ENCODE measurements at places on chromosomes 3 and 15. TPM values are rescaled to one million over a fixed set of nuclear protein-coding genes. Genes with fewer than 3 reads are reported as not detected.

The PRTG gene
- total RNA-seq, result 4.0 TPM

The MEGF11 gene
- not detected for total RNA-seq

The ADGRG7 gene
- not detected for total RNA-seq

DNA sequence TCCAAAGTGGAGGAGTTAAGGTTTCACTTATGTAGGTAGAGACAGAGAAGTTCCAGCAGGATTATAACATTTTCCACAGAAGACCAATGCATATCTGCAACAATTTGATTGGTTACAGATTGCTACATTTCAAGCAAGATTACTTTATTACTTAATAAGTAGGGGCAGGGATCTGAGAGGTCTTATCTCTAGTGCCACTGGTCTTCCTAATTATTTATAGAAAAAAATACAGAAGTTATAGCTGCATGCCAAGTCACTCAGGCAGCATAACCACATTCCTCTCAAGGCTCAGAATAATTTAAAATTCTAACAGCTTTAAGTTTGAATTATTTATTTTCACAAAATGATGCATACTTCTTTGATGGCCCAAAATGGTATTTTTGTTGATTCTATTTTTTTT lies 30.5 kb downstream of the RAD54L2 start:
- H3K4me1 ChIP-seq, result peaks cover 13% of the 10 kb centered on the region
- H3K27ac ChIP-seq, result no peak overlapping the region
- H3K4me3 ChIP-seq, result no peak overlapping the region
- H3K27me3 ChIP-seq, result no peaks in the 10 kb centered on the region
- no peak for DNase-seq

- H3K4me3 ChIP-seq, result no peak overlapping the region
- DNase-seq, result no peak
Observed at GRCh38 chr3:115301364-115301860, 154.3 kb upstream of the ZBTB20 start.

DNA sequence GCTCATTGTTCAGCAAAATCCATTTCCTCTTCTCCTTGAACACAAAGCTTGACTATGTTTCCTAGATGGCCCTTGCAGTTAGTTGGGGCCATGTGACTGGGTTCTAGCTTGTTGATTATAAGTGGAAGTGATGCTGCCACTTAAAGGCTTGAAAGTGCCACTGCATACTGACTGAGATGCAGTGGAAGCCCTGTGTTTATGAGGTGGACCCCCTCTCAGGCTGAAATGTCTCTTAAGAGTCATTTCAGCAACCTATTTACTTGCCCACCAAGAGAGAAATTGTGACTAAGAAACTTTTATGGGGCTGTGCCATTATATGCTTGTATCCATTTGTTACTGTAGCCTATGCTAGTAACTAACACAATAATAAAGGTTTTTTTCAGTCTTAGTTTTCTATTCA lies 8.4 kb upstream of the ANP32A start:
- no peaks in the 10 kb centered on the region for H3K36me3 ChIP-seq
- H3K4me3 ChIP-seq, result no peak overlapping the region
- H3K27ac ChIP-seq, result no peak overlapping the region
- no peak for DNase-seq
- no peaks in the 10 kb centered on the region for H3K4me1 ChIP-seq

GRCh38 chr15:83207009-83207659 lies 489 bp downstream of the HDGFL3 start:
- no peaks in the 10 kb centered on the region for H3K36me3 ChIP-seq
- peak; percentile 35 for DNase-seq
- H3K4me1 ChIP-seq, result peaks cover 21% of the 10 kb centered on the region
- H3K27ac ChIP-seq, result peak overlapping the region; percentile 87
- peak overlapping the region; percentile 78 for H3K4me3 ChIP-seq
- H3K27me3 ChIP-seq, result no peaks in the 10 kb centered on the region

GRCh38 chr3:73605412-73605811 lies 19.3 kb downstream of the PDZRN3 start:
- H3K4me3 ChIP-seq, result no peak overlapping the region
- H3K27ac ChIP-seq, result no peak overlapping the region
- H3K36me3 ChIP-seq, result no peaks in the 10 kb centered on the region
- H3K4me1 ChIP-seq, result peaks cover 8% of the 10 kb centered on the region
- H3K27me3 ChIP-seq, result no peaks in the 10 kb centered on the region

GRCh38 chr3:98034036-98034435 lies 1.1 kb downstream of the GABRR3 start:
- H3K36me3 ChIP-seq, result no peaks in the 10 kb centered on the region
- peaks cover 5% of the 10 kb centered on the region for H3K4me1 ChIP-seq
- no peak for DNase-seq
- H3K27me3 ChIP-seq, result no peaks in the 10 kb centered on the region
- no peak overlapping the region for H3K4me3 ChIP-seq
- H3K27ac ChIP-seq, result no peak overlapping the region

DNA sequence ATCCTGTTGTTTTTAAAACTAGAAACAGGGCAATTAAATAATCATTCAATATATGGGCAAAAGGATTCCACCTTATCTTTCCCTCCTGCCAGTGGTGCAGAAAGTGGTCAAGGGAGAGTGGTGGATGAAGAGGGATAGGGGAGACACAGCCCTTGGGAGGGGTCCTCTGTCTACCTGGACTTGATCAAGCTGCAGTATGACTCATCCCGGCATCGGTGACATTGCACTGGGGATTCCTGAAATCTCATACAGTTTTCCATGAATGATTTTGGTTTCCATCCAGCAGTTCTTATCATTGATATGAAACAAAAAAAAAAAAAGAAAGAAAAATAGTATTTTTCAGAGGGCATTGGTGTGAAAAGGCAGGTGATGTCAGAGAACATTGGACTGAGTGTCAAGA lies 62.9 kb downstream of the CMTM8 start:
- no peaks in the 10 kb centered on the region for H3K27me3 ChIP-seq
- no peaks in the 10 kb centered on the region for H3K36me3 ChIP-seq
- no peak overlapping the region for H3K4me3 ChIP-seq
- H3K27ac ChIP-seq, result no peak overlapping the region

DNA sequence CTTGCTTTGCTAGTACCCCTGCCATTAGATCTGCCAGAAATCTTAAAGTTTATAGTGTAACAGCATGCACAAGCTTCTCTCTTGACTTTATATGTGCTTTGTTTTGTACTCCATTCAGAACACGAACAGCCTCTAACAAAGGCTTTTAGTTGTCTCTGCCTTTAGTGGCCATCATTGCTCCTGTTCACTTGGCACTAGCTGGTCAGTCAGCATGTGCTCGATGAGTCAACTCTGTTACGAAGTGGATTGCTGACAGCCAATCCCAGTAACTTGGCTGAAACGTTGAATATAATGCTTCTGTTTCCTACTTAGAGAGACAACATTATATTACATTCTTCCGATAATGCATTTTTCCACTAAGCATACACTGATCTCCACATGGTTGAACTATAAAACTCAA lies 349.2 kb downstream of the NAALADL2 start:
- H3K36me3 ChIP-seq, result no peaks in the 10 kb centered on the region
- DNase-seq, result no peak
- H3K4me1 ChIP-seq, result no peaks in the 10 kb centered on the region
- no peaks in the 10 kb centered on the region for H3K27me3 ChIP-seq

- H3K27me3 ChIP-seq, result no peaks in the 10 kb centered on the region
- no peak overlapping the region for H3K4me3 ChIP-seq
- no peak for DNase-seq
- peaks cover 6% of the 10 kb centered on the region for H3K4me1 ChIP-seq
- no peak overlapping the region for H3K27ac ChIP-seq
Observed at GRCh38 chr3:41521010-41521655, 321.8 kb downstream of the CTNNB1 start.

All from body of pancreas (tissue), 4 donors.